ENCODE measurements at places on chromosomes 5 and 9.

DNA sequence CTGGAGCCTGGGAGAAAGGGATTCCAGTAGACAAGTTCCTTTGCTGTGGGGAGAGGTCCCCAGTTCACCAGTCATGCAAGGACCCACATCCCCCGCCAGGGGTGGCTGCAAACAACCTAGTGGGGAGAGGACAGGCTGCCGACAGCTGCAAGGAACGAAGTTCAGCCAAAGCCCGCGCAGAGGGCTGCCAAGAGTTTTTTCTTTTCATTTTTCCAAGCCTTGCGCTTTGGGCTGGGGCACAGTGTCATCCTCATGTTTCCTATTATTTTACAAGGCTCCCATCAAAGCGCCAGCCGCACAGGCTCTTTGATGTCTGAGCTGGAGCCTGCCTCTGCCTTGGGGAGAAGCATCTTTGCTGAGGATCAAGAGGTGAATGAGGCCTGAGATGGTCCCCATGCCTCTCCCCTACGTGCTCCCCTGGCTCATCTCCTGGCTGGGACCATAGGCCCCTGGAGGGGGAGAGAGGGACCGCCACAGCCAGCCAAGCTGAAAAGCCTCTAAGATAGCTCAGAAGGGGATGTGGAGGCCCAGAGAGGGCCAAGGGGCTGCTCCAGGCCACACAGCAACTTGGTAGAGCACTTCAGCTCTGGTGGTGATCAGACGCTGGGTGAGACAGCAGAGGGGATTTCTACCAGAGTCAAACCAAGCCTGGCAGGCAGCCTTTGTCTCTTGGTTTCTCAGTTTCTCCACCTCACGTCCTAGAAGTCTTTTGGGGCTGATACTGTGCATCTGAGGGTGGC is 50.4 kb upstream of the SYNPO start:
- no peak for DNase-seq

DNA sequence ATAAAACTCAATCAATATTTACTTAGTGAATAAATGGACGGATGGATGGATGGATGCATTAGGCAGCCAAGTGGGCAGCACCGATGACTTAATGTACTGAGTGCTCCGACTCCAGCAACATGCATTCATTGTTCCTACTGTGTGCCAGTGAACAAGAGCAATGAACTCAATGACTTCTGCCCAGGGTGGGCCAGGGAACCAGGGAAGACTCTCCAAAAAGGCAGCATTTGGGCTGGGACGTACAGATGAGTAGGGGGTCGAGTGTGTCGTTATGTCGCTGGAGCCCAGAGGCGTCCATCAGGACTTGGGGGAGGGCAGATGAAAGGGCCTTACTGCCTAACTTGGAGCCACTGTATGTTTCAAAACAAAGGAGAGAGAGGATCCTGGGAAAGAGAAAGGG is 126.4 kb downstream of the KCNIP1 start:
- no peak for DNase-seq

DNA sequence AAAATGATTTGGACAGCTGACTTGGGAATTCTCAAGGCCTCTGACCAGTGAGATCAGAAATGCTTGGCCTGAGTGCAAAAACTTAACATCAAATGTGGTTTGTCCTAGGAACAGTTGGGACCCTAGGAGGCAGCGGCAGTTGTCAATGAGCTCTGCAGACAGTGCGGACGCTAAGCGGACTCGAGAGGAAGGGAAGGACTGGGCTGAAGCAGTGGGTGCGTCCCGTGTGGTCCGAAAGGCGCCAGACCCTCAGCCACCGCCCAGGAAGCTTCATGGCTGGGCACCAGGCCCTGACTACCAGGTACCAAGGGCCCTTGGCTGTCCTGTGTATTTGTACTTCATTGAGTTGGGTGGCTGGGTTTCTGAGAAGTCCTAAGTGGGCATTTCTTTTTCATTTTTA is 43.7 kb upstream of the POMT1 start:
- DNase-seq: no peak

- no peak for DNase-seq
These were observed 2.6 kb downstream of the RNF44 start for GRCh38 chr5:176534640-176535039.

DNA sequence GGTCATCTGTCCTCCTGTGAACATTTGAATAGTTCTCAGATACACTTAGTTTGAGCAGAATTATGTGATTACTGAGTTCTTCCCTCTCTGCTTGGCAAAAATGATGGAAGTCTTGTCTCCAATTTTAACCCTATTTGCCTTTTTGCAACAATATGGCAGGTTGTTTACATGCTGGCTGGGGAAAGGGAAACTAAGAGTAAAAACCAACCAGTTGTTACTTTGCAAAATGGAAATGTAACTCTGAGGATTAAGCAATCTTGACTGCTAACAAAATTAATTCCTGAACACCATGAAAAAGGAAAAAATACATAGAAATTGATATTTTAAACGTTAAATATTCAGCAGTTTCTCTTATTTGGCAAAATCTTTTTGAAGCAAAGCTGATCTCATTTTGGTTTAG is 11.1 kb downstream of the SIT1 start:
- DNase-seq: no peak
